ENCODE measurements at places on chromosomes 5 and 9. TPM values are rescaled to one million over a fixed set of nuclear protein-coding genes. Genes with fewer than 3 reads are reported as not detected.

The ITGA2 gene
- total RNA-seq: 21.8 TPM

DNA sequence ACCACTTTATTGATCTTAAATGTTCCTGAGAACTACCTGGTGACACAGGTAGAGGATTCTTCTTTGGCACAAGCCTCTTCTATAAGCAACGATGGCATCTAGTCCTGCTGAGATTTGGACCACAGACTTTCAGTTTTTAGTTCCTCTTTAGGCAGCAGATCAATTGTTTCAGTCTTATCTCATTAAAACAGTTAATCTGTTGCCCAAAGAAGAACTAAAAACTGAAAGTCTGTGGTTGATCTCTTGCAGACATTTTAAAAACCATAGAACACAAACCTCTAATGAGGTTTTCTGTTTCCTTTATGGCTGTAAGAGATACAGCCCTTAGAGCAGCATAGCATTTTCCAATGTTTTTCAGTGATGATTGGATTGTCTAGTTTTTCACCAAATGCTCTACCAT lies 480.9 kb downstream of the MTRR start:
- DNase-seq: no peak

- DNase-seq: peak; percentile 9
Observed at GRCh38 chr5:171975262-171975876, 31.1 kb downstream of the FBXW11 start.

DNA sequence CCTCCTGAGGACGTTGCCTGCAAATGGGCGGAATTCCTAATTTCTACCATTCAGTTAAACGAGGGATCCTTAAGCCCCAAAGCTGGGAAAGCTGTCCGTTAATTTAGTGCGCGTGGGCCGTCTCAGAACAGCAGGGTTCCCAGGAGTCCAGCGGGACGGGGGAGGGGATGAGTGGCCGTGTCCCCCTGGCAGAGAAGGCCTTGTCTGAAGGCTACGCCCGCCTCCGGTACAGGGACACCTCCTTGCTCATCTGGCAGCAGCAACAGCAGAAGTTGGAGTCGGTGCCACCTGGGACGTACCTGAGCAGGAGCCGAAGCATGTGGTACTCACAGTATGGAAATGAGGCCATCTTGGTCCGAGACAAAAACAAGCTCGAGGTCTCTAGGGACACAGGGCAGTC lies 1.3 kb downstream of the BRD3OS start:
- no peak for DNase-seq

The DOCK8 gene
- not detected for total RNA-seq

- no peak for DNase-seq
Observed at GRCh38 chr5:17315710-17316221, 98.3 kb downstream of the BASP1 start.

The CFAP90 gene
- total RNA-seq: not detected

- DNase-seq: no peak
Observed at GRCh38 chr5:3361811-3362605, 233.6 kb upstream of the IRX1 start.

The GFRA3 gene
- total RNA-seq: not detected

The FSD1L gene
- total RNA-seq: 11.7 TPM

- DNase-seq: no peak
Observed at GRCh38 chr9:135613946-135614805, 25.2 kb downstream of the GLT6D1 start.

DNA sequence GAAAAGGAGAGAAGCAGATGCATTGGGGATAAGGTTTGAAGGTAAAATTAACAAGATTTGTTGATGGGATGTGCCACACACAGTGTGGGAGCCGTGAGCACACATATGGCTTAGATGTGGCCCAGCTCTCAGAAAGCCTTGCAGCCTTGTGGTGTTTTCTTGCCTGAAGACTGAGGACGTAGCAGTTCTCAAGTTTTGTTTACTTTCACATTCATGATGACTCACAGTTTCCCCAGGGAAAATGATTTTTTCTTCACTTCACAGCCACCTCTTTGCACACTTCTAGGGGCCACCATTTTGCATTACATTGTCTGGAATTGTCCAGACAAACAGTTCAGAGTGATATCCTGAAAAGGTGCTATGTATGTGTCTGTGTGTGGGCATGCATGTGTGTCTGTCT lies 126.2 kb downstream of the BASP1 start:
- peak; percentile 84 for DNase-seq

GRCh38 chr5:96896806-96897205 lies 20.5 kb downstream of the ERAP2 start:
- no peak for DNase-seq
